Stimulated activated CD4-positive, alpha-beta T cell treated with anti-CD3 and anti-CD28 coated beads, Interleukin-1b, Interleukin-23, amount 100 ng/mL, for 4 hours (primary cell): ENCODE measurements at places on chromosomes 11 and 22.

- no peak for DNase-seq
Observed at GRCh38 chr11:1496091-1496760, 9.6 kb upstream of the MOB2 start.

- DNase-seq = no peak
Observed at GRCh38 chr11:109405671-109406070, 16.3 kb upstream of the C11orf87 start.

- no peak for DNase-seq
Observed at GRCh38 chr11:122040464-122040863, 75.6 kb downstream of the BLID start.

DNA sequence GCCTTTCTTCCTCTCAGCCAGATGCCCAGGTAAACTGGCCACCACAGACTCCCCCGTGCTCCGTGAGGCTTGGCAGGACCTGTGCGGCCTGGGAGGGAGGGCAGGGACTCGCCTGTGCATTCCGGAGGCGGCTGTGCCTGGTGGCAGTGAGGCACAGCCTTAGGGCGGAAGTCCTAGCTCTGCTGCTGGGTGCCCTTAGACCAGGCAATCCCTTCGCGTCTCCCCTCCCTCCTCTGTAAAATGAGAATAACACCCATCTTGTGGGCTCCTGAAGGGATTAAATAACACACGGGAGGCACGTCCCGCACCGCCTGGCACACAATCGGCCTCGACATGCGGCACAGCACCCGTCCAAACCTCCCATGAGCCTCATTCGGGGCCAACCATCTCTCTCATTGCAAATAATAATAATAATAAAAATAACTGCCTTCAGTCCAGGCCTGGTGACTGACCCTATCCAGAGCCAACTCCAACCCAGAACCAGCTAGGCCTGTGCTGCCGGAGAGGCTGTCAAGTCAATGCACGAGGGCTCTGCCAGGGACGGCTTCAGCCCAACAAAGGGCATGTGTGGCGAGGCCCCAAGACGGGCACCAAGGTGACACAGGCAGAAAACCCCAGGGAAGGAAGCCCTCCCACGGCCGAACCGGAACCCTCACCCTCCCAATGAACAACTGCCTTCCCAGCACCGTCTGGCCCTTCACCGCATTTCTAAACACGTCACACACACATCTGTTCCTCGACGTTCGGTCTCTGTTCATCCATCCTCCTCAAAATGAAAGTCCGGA lies 8.2 kb downstream of the LTO1 start:
- DNase-seq = no peak

DNA sequence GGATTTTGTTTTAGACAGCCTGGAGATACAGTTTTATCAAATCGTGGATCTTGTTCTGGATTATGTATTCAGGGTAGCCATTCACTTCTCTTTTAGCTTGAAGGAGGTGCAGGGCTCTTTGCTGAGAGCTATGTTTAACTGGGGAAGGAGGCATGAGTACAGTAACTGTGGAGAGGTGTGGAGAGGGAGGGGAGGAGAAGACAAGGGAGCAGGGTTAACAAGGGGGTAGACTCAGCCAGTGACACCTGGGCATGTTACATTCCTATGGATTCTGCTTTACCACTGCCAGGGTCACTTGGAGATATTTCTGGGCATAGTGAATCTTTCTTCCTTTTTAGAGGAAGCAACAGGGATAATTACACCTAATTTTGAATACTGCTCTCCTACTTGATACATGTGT lies 536.0 kb downstream of the TMEM135 start:
- DNase-seq = no peak

DNA sequence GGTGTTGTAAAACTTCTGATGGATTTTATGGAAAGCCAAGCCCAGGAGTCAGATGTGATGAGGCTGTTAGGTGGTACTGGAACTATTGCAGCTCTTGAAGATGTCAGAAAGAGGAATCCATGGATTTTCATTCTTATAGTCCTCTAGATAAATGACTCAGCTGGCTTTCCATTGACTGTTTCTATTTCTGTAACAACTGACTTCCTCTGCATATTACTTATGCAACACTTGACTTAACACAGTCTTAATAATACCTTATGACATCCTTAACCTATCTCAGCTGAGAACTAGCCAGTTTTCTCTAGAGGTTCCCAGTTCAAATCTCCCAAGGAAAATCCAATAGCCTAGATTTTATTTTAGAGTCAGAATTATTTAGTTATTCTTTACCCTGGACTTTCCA lies 263.8 kb downstream of the LUZP2 start:
- no peak for DNase-seq

DNA sequence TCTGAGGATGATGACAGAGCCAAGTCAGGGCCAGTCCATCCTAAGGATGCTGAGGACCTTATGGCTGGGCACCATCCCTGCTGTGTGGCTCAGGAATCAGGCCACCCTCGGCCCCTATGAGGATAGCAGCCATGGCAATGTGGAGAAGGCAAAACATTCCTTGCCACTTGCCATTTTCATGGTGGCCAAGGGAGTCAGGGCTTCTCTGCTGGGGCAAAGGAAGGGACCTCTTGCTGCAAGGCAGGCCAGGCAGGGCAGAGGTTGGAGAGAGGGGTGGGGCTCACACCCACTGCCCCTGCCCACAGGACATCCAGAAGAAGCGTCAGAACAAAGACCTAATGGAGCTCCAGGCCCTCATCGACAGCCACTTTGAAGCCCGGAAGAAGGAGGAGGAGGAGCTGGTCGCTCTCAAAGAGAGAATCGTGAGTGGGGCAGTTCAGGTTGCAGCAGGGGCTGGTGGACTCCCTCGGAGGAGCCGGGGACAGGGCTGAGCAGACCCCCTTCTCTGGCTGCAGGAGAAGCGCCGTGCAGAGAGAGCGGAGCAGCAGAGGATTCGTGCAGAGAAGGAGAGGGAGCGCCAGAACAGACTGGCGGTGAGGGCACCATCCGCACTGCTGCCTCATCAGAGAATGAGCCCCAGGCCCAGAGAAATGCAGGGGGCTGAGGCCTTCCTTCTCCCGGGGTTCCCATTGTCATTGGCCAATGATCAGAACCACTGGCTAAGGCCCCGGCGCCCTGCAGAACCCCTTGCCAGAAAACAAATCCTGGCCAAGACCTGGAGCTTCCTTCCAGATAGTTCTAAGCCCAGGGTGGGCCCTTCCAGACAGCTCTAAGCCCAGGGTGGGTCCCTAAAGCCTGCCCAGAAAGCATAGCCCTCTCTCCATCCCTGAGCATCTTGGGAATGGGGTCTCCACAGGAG lies 13.5 kb upstream of the MRPL23 start:
- DNase-seq = no peak

DNA sequence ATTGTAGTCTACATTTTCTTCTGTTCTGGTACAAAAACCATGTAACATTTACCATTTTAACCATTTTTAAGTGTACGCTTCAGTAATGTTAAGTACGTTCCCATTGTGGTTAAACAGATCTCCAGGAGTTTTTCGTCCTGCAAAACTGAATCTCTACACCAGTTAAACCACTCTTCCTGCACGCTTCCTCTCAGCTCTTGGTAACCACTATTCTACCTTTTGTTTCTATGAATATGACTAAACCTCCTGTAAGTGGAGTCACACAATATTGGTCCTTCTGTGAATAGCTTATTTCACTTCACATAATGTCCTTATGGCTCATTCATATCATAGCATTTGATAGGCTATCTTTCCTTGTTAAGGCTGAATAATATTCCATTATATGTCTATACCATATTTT lies 7.1 kb upstream of the EXT2 start:
- DNase-seq = no peak

DNA sequence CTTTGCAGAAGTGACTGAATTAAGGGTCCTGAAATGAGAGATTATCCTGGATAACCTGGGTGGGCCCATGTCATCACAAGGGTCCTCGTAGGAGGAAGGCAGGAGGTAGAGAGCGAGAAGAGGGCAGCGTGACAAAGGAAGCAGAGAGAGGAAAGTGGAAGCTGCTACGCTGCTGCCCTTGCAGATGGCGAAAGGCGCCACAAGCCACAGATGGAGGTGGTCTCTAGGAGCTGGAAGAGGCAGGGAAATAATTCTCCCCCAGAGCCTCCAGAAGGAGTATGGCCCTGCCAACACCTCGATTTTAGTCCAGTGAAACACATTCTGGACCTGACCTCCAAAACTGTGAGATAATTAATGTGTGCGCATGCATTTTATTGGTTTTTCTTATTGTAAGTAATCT lies 13.4 kb downstream of the TMEM184B start:
- no peak for DNase-seq

GRCh38 chr11:35183326-35183925 lies 44.5 kb downstream of the CD44 start:
- no peak for DNase-seq

DNA sequence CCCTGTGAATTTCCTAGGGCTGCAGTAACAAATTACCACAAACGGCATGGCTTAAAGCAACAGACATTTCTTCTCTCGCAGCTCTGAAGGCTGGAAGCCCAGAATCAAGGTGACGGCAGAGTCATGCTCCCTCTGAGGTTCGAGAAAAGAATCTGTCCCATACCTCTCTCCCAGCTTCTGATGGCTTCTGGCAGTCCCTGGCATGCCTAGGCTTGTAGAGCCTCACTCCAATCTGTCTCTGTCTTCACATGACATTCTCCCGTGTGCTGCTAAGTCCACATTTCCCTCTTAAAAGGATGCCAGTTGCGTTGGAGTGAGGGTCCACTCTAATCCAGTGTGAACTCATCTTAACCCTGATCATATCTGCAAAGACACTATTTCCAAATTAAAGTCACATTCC lies 116.2 kb downstream of the NECTIN1 start:
- DNase-seq = no peak

GRCh38 chr11:72673284-72673942 lies 809 bp downstream of the PDE2A start:
- DNase-seq = no peak

DNA sequence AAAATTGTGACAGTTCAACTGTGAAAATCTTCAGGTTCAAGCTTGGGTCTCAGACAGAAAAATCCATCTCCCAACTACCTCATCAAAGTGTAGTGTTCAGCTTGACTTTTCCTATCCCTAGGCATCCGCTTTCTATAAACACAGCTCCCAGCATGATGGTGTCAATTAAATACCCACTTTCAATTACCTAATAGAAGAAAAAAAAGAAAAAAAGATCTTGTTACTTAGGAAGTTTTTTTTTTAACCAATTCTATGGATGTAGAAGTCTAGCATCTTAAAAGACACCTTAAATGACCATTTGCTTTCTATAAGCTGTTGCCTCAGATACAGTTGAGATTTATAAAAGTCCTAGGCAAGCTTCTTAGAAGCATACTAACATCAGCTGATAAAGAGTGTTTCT lies 244.1 kb upstream of the MTNR1B start:
- no peak for DNase-seq
